ENCODE measurements at places on chromosomes 16 and 17.

- no peak for DNase-seq
Measured at GRCh38 chr17:44770166-44770925, 11.6 kb downstream of the ADAM11 start.

DNA sequence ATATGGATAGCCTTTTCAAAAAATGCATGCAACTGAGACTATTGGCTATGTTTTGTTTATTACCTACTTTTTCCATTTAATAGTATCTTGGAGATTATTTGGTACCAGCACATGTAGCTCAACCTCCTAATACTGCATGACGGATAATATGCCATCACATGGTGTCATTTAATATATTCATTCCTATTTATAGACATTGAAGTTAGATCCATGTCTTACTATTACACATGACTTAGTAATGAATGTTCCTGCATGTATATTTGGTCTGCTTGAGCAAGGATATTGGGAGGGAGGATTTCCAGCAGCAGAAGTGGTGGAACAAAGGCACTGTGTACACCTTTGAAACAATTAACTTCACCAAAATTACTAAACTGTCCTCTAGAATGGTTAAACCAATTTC is 561.3 kb downstream of the WWOX start:
- no peak for DNase-seq

DNA sequence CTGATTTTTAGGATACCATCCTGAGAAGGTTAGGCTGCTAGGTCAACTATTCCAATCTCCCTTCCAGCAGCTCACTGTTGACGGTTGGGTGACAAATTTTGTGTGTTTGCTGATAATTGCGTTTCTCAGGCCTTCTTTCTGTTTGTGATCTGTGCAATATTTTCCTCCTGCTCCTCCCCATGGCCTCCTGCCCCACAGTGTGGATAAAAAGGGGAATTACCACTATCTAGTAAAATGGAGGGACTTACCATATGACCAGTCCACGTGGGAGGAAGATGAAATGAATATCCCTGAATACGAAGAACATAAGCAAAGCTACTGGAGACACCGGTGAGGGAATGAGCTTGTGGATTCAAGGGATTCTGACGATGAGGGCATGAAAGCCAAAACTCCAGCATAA is 9.2 kb downstream of the CHD3 start:
- peak; percentile 77 for DNase-seq

- DNase-seq = peak; percentile 58
Measured at GRCh38 chr16:53732296-53732929, 28.5 kb downstream of the FTO start.

GRCh38 chr16:56667581-56668571 is at the start of gene MT1G:
MT1G (minus strand) TSS chr16:56668065; CDS start chr16:56667993, 72 bp downstream.
- no peak for DNase-seq

DNA sequence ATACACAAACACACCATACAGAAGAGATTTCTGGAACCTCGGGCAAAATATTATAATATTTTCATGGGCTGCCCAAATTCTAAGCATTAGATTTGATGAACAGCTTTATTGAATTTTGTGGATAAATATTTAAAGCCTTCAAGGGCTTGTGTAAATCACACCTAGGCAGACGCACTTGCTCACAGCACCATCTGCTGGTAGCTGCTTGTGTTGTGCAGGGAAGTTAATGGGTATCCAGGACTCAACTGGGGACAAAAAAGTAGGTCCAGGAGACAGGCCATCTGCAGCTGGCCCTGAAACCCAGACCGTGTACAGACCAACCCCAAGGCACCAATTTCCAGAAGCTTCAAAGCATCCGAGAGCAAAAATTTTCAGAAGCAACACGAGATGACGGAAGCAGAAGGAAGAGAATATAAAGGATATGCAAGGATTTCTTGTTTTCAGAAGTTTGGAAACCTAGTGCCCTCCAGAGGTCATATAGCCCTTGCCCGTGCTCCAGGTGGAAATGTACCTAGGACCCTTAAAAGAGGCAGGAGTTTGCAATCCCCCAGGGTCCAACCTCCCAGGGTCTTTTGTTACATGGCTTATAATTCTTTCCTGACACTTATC is 140.0 kb downstream of the CHD9NB start:
- DNase-seq = peak; percentile 49

DNA sequence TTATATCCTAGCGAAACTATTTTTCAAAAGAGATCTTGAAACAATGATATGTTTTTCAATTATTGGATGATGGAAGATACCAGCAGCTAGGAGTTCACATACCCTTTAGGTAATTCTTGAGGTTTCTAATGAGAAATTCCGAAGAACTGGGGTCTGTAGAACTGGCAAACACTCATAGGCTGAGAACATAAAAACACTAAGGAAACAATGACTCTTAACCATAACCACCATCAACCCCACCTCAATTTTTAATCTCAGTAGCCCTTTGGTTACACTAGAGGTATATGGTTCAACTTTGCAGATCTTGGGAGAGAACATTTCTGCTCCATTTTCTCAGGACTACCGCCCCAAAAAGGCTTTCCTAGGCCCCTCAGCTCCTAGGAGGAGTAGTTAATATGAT is 65.7 kb upstream of the NPEPPS start:
- DNase-seq = no peak

DNA sequence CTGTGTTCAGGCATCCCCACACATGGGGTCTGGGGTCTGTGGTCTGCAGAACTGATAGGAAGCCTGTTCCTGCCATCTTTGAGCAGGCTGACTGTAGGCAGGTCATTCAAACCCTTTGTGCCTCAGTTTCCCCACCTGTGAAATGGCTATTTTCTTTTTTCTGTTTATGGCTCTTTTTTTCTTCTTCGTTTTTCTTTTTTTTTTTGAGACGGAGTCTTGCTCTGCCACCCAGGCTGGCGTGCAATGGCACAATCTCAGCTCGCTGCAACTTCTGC is 72.5 kb downstream of the ABCC6 start:
- DNase-seq = no peak

- no peak for DNase-seq
Measured at GRCh38 chr17:32672711-32673110, 185.9 kb downstream of the CDK5R1 start.

DNA sequence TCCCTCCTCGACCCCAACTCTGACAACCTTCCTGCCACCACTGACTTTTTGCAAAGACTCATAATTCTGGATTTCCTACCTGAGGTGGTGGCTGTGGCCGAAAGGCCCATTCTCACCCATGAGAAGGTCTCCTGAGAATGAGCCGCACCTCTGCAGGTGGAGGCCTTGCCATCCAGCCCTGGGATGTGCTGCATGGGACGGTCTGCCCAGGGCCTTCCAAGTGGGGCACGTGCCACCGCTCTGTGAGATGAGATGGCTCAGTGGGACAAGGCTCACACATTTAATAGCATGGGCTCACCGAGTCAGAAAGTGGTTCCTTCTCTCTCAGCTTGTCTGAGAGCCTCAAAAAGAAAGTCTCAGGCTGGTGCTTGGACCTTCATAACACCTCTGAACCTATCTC is 112.8 kb downstream of the AMFR start:
- DNase-seq = no peak

- DNase-seq = no peak
Measured at GRCh38 chr16:49559242-49559641, 185.6 kb downstream of the C16orf78 start.

GRCh38 chr16:12901597-12902461 is at the start of gene SHISA9:
SHISA9 (plus strand) TSS chr16:12901598.
- DNase-seq = no peak

DNA sequence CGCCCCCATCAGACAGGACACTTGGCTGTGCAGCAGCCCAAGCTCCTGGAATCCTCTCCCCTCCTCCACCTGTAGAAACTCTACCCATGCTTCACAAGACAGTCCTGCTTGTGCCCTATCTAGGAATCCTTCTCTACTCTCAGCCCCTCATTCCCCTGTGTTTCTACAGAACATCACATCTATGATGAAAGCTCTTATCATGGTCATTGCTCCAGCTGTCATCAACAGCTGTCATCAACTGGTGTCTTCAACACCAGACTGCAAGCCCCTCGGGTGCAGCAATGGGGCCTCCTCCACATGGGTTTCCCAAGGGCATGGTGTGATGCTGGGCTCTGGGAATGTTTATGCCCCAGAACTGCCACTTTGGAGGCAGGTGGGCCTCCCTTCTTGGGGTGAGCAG is 21.1 kb upstream of the CDRT4 start:
- DNase-seq = no peak
